SK-N-MC (cell line): ENCODE measurements at places on chromosomes 2 and 18.

- DNase-seq, result no peak
Observed at GRCh38 chr18:35049111-35050027, 8.2 kb downstream of the MAPRE2 start.

- no peak for DNase-seq
Observed at GRCh38 chr18:76452357-76452756, 42.7 kb downstream of the ZNF516 start.

GRCh38 chr18:59264651-59265245 is 8.5 kb downstream of the RAX start:
- no peak for DNase-seq

DNA sequence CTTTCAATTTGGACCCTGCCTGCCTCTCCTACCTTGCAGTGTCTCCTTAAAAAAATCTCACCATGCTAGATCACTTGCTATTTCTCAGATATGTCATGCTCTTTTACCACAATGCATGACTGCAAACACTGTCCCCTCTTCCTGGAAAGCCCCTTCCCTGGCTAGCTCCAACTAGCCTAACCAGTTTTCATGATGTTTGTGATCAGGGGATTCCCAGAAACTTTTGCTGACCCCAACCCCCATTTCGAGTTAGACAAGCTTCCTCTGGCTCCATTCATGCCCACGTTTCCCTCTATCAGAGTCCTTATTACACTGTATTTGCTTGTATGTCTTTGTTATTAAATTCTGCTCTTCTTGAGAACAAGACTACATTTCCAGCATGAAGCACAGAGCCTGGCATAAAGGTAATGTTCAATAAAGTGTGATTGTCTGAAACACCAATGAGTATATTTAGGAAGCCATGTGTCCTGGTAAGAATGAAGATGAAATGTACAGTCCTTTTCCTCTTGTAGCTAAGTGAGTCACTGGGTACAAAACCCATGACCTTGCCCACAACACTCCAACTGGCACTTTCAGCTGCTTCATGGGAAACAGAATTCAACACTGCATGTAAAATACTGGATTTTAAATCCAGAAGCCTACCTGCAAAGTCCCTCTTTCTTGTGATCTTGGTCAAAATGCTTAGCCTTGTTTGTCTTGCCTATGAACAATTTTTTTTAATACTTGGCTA is 62.0 kb upstream of the ATL2 start:
- no peak for DNase-seq

DNA sequence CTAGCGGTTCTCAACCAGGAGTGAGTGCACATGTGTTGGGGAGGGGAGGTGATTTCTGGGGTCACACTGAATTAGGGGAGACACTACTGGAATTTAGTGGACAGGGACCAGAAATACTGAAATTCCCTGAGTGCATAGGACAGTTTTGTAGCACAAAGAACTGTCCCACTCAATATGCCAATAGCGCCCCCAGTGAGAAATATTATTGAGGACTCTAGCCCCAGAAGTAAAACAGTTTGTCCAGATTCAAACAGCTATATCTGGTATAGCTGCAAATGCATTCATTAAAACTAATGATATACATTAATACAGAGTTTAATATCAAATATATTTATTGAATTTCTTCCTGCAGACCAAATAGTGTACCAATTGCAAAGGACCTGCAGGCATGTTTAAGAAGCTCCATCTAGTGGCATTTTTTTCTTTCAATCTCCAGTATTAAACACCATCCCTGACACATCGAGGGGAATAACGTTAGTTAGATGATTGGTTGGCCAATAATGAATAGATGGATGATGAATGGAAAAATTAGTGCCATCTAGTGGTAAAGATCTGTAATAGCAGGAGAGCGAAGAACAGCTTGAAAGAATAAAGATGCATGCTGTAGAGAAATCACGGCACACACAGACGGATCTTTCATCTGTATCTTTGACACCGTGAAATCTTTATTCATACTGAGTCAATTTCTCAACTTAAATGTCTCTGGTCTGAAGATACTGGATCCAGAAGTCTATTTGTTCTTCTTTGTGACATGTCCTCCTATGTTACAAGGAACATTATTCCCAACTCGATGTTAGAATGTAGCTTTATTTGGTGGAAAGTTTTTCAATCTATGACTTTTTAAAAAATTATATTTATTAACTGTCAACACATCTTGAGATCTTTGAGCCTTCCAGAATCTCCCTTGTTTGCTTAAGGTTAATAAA is 62.5 kb downstream of the DHRS9 start:
- no peak for DNase-seq

DNA sequence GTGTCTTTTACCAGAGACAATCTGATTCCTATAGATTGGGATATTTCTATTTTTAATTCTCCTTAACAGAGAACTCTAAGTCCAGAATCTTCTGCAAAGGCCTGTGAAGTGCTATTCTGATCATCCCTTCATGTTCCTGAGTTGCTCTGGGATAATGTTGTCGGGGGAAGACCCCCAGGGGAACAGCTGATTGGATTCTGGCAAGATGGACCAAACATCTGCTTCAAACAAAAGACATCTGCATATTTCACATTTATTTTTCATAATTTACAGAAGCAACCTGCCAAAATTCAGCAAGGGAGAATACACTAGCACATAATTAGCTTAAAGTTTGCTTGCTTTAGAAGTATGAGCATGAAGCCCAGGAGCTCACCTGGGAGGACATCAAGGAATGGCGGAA is 116.0 kb upstream of the ETAA1 start:
- no peak for DNase-seq

DNA sequence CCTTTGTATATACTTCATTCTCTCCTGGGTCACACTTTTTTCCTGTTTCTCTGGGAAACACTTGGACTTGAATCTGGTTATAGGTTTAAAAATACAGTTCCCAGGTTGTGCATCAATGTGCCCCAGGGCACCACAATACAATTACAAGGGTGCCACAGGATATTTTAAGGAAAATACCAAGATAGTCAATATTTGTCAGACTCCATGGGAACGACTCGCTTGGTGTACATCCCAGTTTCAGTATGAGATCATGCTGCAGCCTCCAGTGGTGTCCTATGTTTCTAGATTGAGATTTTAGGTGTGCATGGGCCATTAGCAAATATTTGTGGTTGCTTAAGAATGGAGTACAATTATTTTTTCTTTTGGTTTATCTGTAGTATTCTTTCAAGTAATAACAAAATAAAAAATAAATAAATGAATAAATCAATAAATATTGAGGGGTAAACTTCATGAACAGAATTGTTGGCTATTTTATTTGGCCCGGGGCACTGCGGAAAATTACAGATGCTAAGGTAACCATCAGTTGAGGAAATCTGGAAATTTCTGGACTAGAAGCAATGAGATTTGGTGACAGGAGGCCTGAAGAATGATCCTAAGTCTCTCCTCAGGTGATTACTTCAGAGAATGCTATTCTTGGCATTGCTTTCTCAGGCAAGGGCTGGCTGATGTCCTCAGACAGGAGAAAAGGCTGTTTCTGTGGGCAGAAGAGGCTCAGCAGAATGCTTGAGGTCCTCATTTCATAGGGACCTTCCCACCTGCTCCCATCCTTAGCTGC is 649.3 kb upstream of the SOX11 start:
- no peak for DNase-seq

DNA sequence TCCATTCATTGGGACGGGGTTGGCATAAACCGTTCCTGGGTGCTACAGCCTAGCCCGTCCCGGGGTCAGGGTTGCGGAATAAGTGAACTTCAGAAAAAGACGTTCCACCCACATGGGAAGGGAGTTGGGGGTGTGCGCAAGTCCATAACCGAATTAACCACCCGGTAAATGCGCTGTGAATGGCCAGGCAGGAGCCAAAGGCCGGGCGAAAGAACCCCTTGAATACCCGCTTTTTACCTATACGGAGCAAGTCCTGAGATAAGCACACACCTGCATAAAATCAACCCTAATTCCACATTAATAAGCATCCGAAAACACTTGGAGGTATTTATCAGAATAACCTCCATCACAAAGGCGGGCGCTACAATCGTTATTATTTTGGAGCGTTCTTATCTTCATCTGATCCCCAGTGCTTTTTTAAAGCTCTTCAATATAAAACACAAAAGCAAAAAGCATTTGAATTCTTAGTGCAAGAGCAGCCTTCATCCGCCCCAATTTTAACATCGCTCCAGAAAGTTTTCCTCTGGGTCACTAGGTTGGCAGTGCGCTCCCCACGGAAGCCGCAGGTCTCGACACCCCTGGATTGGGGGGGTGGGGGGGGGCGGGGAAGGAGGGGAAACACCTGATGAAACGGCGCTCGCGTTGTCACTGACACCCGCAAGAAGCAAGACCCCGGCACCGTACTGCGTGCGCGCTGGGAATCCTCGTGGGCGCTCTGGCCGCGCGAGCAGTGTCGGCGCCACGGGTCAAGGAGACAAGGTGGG is 1.2 kb downstream of the SATB2 start:
- no peak for DNase-seq

DNA sequence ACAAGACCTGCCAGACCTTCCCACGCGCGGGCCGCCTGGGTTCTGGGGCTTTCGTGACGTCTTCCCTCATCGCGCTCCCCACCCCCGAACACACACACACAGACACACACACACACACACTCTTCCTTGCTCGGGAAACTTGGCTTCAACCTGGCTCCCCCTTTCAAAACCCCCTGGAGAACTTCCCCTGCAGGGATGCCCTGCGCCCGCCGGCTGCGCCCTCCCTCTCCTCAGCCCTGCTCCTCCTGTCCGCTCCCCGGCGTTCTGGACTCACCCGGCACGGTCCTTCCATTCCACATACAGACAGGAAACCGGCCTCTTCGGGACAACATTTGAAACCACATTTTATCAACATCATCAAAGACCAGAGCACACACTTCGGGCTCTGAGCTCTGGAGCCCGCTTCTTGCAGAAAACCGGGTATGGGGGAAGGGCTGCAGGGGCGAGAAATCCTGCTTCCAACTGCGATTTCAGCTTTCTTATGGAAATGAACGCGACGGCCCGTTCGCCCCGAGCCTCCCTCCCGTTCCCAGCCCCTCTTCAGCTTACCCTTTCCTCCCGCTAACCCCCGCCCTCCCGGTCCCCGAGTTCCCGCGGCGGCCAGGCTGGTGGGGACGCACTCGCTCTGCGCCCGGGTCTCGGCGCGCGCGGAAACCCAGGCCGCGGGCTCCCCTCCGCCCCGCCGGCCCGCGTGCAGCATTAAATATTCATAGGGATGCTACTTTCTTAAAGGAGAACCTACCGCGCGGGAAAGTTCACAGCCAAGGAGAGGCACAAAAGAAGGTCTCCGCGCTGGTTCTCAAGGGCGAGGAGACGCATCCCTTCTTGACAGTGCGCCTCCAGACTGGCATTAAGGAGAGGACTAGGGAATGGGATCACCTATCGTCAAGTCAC is 18.3 kb downstream of the POU3F3 start:
- DNase-seq, result no peak

GRCh38 chr2:120719491-120719890 is 16.2 kb upstream of the GLI2 start:
- no peak for DNase-seq

DNA sequence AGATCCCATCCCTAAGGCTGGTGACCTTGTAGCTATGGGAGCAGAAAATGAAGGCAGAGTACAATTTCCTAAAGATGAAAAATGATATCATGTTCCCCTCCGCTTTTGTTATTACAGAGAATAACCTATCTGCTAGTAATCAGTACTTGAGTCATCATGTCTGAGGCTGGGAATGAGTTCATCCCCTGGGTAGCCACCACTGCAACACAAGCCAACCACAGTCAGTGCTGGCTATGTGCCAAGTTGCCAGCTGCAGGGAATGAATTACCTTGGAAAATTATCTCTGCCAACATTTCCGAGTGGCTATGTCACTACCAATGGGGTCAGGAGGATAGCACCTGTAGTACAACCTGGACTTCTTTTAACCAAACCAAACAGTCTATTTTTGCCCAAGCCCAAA is 1094.7 kb upstream of the DDX18 start:
- DNase-seq, result no peak

DNA sequence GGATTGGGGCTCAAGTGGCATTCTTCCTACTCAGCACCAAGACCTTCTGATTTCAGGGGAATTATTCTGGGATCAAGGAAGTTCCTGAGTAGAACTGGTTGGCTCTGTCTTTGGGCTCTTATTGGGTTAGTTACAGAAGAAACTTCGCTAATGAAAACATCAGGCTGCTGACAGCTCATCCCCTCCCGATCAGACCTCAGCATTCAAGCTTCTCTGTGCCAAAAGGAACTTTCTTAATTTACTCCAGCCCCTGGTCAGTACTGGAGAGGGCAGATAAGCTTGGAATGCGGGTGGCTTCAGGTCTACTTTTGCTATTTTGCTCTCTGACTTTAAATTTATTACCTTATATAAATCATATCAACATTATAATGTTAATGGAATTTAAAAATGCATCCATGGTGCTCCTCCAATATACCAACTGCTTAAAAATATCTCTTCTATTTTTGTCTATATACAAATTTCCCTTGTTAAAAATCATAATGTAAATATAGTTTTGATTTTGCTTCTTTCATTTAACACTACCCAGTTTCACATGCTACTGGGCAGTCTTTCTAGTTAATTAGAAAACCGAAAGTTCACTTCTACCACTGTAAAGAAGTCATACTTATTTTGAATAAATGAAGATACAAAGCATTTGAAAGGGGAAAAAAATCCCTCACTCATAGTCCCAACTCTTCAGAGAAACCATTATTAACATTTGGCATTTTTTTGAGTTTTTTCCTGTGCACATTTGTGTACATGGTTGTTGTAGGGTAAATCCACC is 34.4 kb downstream of the PCARE start:
- no peak for DNase-seq

DNA sequence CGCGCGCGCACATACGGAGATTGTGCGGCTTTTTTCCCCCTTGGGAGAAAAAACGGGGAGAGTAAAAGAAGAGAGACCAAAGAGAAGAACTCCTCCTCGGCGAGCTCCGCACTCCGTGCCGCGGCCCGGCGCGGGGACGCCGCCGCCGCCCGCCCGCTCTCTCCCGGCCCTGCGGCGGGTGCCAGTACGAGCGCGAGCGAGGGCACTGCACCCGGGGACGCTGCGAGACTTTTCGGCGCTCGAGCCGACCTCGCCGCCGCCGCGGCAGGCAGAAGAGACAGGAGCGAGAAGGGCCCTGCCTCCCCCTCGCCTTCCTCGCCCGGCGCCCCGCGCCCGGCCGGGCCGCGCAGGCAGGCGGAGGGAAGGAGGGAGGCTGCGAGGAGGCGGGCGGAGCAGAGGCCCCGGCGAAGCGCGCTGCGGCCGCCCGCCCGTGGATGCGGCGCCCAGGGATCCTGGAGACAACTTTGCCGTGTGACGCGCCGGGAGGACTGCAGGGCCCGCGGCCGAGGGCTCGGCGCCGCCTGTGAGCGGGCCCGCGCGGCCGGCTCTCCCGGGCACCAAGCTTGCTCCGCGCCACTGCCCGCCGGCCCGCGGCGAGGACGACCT is 857 bp upstream of the INHBB start:
- DNase-seq, result no peak

- no peak for DNase-seq
Observed at GRCh38 chr2:23530909-23531276, 145.9 kb downstream of the KLHL29 start.

GRCh38 chr2:144511937-144512336 is 8.0 kb downstream of the ZEB2 start:
- DNase-seq, result no peak

GRCh38 chr2:26816893-26817292 is 31.0 kb downstream of the CENPA start:
- DNase-seq, result no peak

GRCh38 chr2:221533299-221533698 is 38.8 kb downstream of the EPHA4 start:
- no peak for DNase-seq
